NCI-H1694 treated with DMSO at 0.1 percent for 48 hours (cell line): ENCODE measurements at places on chromosomes 4 and X.
A peak's percentile ranks its signal among the peaks of the same experiment; 100 is the strongest.

GRCh38 chr4:30094887-30095286 lies 625.3 kb upstream of the PCDH7 start:
- no peak for DNase-seq

DNA sequence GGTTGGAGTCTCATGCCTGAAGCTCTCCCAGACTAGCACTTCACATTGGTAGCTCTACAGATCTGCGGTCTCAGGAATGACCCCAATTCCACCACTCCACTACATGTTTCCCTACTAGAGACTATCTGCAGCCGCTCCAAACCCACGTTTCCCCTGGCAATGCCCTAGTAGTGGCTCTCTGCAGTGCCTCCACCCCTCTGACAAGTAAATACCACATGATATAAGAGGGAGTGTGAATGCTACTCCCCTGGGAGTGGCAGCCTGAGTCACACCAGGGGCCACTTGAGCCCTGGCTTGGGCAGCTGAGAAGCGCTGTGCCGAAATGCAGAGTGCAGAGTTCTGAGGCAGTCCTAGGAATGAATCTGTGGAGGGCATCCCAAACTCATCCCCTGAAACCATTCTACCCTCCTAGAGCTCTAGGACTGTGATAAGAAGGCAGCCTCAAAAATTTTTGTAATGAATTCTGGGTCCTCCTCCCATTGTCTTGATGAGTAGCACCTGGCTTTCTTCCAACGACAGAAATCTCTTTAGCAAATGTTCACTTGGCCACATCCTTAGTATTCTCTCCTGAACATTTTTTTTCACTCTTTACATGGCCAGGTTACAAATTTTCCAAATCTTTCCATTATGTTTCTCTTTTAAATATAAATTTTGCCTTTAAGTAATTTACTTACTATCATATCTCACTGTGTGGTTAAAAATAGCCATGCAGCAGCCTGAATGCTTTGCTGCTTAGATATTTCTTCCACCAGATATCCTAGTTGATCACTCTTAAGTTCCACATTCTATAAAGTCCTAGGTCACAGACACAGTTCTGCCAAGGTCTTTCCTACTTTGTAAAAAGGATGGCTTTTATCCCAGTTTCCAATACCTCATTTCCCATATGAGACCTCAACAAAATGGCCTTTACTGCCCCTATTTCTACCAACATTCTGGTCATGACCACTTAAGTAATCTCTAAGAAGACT lies 160.2 kb upstream of the CPEB2 start:
- DNase-seq, result no peak

- peak; percentile 38 for DNase-seq
Measured at GRCh38 chr4:173167758-173168395, 734 bp upstream of the GALNT7 start.

DNA sequence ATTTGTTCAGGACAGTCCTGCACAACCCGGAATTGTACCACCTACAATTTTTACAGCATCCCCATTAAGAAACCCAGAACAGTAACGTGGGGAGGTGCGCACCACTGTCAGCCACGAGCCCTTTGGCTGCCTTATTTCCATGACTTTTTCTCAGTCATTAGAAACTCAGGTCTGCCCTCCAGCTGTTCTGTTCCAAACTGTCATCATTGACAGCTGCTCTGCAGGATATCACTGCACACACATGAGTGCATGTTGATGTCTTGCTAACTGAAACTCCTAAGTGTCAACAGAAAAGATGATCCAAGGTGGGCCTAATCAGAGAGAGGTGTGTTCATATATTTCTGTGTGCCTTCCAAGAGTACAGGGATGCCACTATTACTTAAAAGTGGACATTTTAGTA lies 123.4 kb downstream of the PARM1 start:
- DNase-seq, result no peak

DNA sequence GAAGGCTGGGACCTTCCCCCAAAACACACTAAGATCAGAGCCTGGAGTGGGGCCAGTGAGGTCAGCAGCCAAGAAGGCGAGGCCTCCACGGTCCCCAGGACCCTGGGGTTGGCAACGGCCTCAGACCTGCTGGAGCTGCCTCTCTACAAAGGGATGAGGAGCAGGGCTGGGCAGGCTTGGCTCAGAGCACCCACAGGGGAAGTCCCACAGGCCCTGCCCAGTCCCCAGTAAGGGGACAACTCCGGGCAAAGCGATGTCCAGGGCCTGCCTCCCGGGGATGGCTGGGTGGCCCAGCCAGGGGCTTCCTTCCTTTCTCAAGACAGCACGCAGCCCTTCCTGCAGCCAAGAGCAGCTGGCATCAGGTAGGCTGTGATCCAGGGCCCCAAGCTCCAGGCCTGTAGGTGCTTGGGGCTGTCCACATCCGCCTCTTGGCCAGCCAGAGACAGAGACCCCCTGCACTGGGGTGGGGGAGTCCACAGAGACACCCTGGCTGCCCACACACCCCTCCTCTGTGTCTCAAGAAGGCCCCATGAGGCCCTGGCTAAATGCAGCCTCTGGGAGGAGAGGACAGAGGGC lies 5.7 kb downstream of the MXD4 start:
- DNase-seq, result no peak

DNA sequence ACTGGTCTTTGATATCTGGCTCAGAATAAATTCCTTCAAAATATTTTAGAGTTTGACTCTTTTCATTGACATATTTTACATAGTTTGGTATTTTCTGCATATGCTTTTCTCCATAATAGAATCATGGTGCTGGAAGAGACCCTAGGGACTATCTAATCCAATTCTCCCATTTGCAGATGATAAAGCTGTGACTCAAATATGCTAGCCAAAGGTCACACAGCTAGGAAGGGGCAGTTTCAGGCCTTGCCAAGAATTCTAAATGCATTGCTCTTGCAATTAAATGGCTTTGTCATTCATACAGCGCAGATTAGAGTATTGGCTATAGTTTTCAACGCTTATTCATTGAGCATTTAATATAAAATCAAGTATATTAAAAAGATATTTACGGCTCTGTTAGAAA lies 374.1 kb upstream of the RASGEF1B start:
- no peak for DNase-seq

DNA sequence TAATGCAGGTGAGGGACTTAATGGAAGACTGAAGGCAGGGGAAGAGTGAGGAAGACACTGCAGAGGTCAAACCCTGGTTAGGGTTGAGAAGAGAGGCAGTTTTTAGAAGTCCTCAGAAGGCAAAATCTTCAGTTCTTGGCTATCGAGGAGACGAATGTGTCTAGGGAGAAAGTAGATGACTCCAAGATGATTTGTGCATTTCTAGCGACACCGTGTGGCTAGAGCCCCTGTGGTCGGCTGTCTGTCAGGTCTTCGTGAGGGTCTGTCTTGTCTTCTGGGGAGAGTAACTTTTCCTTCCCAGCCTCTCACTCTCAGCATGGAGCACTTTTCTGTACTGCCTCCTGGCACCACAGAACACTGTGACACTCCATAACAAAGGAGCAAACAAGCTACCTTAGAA lies 458.1 kb downstream of the STIM2 start:
- no peak for DNase-seq

DNA sequence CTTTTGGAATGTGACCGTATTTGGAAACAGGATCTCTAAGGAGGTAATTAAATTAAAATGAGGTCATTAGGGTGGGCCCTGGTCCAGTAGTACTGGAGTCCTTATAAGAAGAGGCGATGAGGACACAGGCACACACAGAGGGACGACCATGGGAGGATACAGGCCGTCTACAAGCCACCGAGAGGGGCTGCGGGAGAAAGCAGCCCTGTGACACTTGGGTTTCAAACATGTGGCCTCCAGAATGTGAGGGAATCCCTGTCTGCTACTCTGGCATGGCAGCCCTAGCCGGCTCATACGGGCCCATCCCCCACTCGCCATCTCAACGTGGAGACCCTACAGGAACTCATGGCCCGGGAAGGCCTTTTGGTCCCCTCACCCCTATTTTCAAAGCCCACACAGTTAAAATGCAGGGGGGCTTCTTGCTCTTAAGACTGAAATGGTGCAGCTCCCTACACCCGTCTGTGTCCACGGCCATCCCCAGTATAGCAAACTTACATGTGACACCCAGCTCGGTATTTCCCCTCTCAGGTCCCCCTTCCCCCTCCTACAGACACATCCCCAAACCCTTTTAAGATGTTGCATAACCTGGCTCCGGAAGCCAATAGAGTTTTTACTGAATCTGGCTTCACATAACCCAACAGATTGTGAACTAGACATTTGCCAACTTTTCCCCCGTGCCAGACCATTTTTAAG lies 124.1 kb upstream of the TBL1X start:
- DNase-seq, result peak; percentile 21

GRCh38 chr4:95066050-95066449 lies 308.3 kb downstream of the BMPR1B start:
- no peak for DNase-seq

- DNase-seq, result no peak
Measured at GRCh38 chr4:56128213-56128612, 179.5 kb downstream of the CEP135 start.

GRCh38 chrX:34528081-34528480 lies 129.0 kb downstream of the TMEM47 start:
- no peak for DNase-seq

DNA sequence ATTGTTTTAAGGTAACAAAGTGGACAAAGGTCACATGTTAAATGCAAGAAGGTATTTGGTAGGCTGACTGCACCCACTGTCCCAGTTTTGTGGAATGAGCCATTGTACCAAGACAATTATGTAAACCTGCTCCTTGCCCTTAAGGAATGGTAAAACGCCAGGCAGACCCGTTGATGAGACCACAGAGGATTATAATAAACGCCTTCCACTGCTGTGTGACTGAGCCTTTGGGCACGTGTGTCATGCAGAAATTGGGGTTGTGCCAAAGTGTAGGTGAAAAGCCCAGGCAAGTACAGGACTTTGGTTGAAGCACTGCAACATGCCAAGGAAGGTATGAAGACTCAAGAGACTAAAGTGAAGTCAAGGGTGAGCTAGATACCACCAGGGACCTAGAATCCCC lies 59.7 kb downstream of the LRRC66 start:
- DNase-seq, result no peak

DNA sequence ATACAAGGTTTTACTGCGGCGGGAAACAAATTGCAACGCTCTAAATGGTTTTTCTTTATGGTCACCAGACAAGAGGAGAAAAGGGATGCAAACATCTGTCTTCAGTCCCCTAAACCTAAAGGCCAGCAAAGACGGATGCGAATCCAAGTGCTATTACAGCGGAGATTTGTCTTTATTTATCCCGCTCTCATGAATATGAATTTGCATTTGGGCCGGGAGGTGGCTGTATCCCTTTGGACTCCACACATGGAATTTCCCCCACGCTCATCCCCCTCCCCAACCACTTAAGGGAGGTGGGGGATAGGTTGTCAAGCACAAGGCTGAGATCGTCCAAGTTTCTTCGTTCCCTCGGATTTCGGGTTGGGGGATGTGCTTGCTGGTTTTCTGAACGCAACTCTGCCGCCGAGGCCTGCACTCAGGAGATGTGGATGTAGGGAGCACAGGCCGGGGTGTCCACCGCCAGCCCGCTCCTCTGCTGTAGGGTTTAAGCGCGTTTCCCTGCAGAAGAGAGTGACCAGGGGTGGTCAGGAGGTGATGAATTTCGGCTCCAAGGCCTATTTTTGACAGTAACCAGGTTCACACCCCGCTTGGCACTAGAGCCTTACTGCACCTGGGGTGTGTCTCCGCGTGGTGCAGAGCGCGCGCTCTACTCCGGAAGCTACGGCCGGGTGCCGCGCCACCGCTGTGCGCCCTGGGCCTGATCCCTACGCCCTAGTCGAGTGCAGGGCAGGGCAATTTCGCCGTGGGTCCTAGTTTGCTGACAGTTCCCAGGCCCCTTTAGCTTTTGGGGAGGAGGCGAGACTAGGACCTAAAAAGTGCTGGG lies 2.3 kb upstream of the PHOX2B start:
- DNase-seq, result no peak

- no peak for DNase-seq
Measured at GRCh38 chr4:23966725-23967124, 76.9 kb upstream of the PPARGC1A start.

DNA sequence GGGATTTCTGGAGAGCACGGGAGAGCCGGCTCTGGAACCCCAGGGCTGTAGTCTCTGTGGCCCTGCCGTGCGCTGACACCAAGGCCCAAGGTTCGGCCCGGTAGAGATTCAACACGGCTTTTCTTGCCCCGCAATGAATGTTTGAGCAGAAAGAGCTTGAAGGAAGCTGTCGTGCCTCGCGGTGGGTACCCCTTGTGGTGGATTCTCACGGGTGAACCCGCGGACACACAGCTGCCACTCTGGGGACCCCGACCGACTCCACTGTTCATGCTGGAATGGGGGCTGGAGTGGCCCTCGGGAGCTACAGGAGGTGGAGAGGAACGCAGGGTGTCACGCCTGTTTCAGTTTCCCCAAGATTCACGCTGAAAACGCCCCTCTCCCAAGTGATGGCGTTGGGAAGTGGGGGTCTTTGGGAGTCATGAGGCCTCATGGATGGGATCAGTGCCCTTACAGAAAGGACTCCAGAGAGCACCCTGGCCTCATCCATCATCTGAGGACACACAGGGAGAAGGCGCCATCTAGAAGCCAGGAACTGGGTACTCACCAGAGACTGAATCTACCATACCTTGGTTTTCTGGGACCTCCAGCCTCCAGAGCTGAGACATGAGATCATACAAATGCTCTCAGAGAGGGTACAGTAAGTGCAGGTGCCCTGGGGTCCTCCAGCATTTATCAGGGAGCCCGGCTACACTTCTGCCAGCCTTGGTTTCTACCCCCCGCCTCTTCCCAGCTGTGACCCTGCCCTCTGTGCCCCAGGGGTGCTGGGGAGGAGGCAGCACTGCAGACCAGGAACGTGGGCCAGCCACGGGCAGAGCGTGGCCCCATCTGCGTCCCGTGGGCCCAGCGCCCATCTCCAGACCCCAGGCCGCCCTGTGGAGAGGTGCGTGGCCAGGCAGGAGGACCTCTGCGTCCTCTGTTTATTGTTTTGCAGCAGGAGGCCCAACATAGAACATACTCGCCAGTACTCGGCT lies 6.4 kb downstream of the SLC25A6 start:
- DNase-seq, result no peak

- no peak for DNase-seq
Measured at GRCh38 chr4:172998527-172999469, 169.8 kb upstream of the GALNT7 start.

- DNase-seq, result no peak
Measured at GRCh38 chrX:10168226-10168625, 11.5 kb downstream of the CLCN4 start.

- peak; percentile 59 for DNase-seq
Measured at GRCh38 chr4:153143527-153144348, 60.5 kb upstream of the TRIM2 start.

GRCh38 chrX:71393919-71394318 lies 27.8 kb downstream of the TAF1 start:
- no peak for DNase-seq

DNA sequence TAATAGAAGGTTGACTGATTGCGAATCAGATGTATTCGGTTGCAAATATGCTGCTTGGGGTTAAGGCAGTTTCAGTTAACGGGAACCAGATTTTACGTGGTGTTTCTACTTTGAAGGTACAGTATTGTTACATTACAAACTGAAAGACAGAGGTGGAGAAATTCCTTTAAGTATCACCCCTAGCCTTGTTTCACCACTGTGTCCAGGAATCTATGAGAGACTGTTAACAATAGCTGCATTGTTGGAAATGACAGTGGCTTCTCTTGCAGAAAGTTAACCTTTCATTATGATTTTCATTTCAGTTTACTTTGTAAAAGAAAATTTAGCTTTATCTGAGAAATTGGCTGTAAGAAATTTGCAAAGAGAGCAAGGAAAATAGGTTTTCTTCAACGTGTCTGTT lies 2.6 kb downstream of the CDKL5 start:
- DNase-seq, result no peak
